Right atrium auricular region (tissue), 2 donors: ENCODE measurements at places on chromosomes 1 and 21. TPM values are rescaled to one million over a fixed set of nuclear protein-coding genes. Genes with fewer than 3 reads are reported as not detected.

Gene BECN2
- total RNA-seq = not detected

- DNase-seq = no peak
- H3K27ac ChIP-seq = no peak overlapping the region
- H3K4me3 ChIP-seq = no peak overlapping the region
- no peaks in the 10 kb centered on the region for H3K27me3 ChIP-seq
These were observed 30.5 kb downstream of the ZCCHC17 start for GRCh38 chr1:31327381-31327780.

DNA sequence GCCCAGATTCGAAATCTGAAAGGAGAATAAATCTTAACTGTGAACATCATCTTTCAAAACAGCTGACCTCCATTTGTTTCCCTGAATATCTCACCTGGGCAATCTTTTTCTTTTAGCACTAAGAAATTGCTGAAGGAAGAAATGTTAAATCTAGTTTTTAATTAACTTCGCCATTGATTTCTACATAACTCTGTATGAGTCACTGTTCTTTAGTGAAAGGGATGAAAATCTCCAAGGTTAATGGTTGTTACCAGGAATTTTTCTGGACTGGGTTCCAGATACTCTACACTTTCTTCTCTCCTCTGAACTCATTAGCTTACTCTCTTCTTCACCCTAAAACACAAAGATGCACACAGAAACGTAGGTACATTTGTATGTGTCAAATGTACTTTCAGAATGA, 235.7 kb downstream of the BACH1 start:
- H3K36me3 ChIP-seq = no peaks in the 10 kb centered on the region
- no peak for DNase-seq
- no peak overlapping the region for H3K27ac ChIP-seq
- no peaks in the 10 kb centered on the region for H3K4me1 ChIP-seq

Gene SLFNL1
- total RNA-seq = 0.59 TPM

Gene FOXO6
- 1.9 TPM for total RNA-seq

Gene GPR37L1
- 0.07 TPM for total RNA-seq

- no peaks in the 10 kb centered on the region for H3K4me1 ChIP-seq
- H3K4me3 ChIP-seq = no peak overlapping the region
- no peaks in the 10 kb centered on the region for H3K27me3 ChIP-seq
- H3K36me3 ChIP-seq = no peaks in the 10 kb centered on the region
- peak overlapping the region; percentile 97 for H3K27ac ChIP-seq
These were observed 3.6 kb upstream of the MAN1A2 start for GRCh38 chr1:117363571-117364048.

Gene GABPB2
- total RNA-seq = 19.4 TPM

DNA sequence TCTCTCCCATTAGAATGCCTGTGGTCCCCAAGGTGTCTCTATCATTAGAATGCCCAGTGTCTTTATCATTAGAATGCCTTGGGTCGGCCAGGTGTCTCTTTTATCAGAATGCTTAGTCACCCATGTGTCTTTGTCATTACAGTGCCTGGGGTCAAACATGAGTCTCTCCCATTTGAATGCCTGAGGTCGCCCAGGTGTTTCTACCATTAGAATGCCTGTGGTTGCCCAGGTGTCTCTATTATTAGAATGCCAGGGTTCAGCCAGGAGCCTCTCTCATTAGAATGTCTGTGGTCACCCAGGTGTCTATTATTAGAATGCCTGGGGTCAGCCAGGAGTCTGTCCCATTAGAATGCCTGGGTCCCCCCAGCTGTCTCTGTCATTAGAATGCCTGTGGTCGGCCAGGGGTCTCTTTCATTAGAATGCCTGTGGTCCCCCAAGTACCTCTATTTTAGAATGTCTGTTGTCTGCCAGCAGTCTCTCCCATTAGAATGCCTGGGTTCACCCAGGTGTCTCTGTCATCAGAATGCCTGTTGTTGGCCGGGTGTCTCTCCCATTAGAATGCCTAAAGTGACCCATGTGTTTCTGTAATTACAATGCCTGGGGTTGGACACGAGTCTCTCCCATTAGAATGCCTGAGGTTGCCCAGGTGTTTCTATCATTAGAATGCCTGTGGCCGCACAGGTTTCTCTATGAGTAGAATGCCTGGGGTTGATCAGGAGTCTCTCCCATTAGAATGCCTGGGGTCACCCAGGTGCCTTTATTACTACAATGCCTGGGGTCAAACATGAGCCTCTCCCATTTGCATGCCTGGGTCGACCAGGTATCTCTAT, 57.1 kb downstream of the RNF187 start:
- H3K4me3 ChIP-seq = no peak overlapping the region
- H3K27ac ChIP-seq = no peak overlapping the region
- H3K36me3 ChIP-seq = no peaks in the 10 kb centered on the region
- peaks cover 4% of the 10 kb centered on the region for H3K4me1 ChIP-seq

GRCh38 chr1:7644961-7645750, 125.9 kb upstream of the VAMP3 start:
- H3K36me3 ChIP-seq = no peaks in the 10 kb centered on the region
- H3K4me3 ChIP-seq = no peak overlapping the region
- no peaks in the 10 kb centered on the region for H3K27me3 ChIP-seq
- DNase-seq = no peak

Gene OR2G2
- not detected for total RNA-seq

- no peaks in the 10 kb centered on the region for H3K4me1 ChIP-seq
- DNase-seq = no peak
- no peaks in the 10 kb centered on the region for H3K27me3 ChIP-seq
- no peaks in the 10 kb centered on the region for H3K36me3 ChIP-seq
These were observed 49.8 kb downstream of the KCNT2 start for GRCh38 chr1:196558411-196558810.

DNA sequence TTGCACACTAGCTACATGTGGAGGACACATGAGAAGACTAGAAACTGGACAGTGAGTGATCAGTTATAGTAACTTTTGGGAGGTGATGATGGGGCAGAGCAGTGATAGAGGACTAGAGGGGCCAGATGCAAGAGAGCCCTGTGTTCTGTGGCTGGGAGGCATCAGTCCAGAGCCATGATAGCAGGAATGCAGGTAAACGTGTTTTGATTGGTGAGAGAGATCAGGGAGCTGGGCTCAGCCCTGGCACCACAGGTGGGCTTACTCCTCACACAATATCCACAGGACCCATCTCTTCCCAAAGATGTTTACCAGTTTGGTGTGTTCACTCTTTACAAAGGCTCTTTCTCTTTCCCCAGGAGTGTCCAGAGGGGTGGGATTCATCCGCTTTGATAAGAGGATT, 86.5 kb downstream of the ELAVL4 start:
- H3K4me1 ChIP-seq = no peaks in the 10 kb centered on the region
- H3K4me3 ChIP-seq = no peak overlapping the region
- no peak overlapping the region for H3K27ac ChIP-seq
- no peaks in the 10 kb centered on the region for H3K36me3 ChIP-seq

DNA sequence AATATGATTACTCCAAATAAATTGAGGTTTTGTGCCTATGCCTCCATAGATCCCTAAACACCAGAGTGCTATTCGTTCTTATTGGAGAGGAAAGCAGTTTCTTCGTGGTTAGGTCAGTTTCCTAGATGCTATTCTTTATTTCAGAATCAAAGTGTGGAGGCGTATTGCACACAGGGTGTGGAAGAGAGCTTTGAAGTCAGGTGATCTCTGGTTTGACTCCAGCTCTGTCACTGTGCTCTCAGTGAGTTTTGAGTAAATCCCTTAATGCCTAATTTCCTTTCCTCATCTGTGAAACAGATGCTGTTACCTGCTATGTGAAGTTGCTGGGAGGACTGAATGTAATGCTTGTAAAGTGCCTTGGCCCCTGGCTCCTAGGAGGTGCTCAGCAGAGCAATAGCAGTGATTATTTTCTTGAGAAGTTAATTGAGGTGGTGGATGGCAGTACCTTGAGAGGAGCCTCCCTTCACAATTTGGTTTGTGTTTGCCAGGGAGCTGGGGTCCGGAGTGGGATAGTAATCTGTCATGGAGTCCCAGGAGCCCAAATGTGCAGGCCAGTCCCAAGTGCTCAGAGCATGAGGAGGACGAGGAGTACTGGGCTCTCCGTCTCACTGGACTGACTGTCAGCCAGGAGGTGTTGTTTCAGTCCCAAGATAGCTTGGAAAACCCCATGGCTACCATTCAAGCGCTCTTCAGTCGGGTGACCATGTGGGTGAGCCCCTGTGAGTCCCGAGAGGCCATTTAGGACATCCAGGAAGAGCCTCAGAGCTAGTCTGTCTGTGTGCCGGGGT, 14.9 kb downstream of the NTPCR start:
- DNase-seq = peak; percentile 55
- no peaks in the 10 kb centered on the region for H3K4me1 ChIP-seq
- H3K36me3 ChIP-seq = peaks cover 3% of the 10 kb centered on the region
- peak overlapping the region; percentile 5 for H3K27ac ChIP-seq
- H3K4me3 ChIP-seq = no peak overlapping the region

DNA sequence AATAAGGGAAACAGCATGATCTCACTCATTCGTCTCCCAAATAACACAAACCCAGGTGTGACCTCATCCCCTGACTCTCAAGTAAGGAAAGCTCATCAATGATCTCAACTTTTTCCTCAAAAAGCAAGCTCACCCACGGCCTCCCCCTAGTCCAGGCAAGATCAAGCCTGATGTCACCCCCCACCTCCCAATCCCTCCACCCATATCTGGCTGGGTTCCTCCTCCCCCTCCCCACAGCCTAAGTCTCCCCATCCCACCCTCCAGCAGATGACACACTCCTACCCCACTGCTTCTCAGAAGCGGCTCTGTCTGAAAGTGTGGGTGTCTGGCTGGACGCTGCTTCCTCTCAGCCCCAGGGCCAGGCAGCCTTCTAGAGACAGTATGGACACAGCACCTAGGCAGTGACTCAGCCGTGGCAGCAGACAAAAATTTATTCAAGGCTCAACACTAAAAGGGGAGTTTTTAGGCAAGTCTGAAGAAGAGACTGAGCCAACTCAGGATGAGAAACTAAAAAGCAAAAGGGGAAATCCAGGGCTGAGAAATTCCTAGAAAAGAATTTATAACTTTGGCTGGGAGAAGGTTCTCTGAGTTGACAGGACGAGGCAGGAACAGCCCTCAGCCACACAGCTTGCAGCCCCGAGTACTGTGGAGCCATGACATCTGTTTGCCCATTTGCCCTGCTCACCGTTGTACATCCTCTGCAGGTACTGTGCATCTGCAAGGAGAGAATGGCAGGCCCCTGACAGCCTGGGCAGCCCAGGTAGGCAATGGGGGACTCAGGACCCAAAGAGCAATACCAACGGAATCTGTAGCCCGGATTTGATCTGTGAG, 81.6 kb upstream of the LRRC8D start:
- peaks cover 17% of the 10 kb centered on the region for H3K4me1 ChIP-seq
- no peak overlapping the region for H3K4me3 ChIP-seq
- no peaks in the 10 kb centered on the region for H3K27me3 ChIP-seq

- H3K27me3 ChIP-seq = no peaks in the 10 kb centered on the region
- H3K27ac ChIP-seq = no peak overlapping the region
- no peak overlapping the region for H3K4me3 ChIP-seq
- no peaks in the 10 kb centered on the region for H3K36me3 ChIP-seq
- no peaks in the 10 kb centered on the region for H3K4me1 ChIP-seq
These were observed 202.5 kb upstream of the LYPLAL1 start for GRCh38 chr1:218971156-218971555.

Gene F13B
- not detected for total RNA-seq

- no peaks in the 10 kb centered on the region for H3K27me3 ChIP-seq
- peaks cover 42% of the 10 kb centered on the region for H3K4me1 ChIP-seq
- peak overlapping the region; percentile 78 for H3K27ac ChIP-seq
- no peak for DNase-seq
- H3K36me3 ChIP-seq = no peaks in the 10 kb centered on the region
These were observed 2.1 kb downstream of the SIPA1L2 start for GRCh38 chr1:232627645-232628334.

- H3K4me1 ChIP-seq = no peaks in the 10 kb centered on the region
- peak overlapping the region; percentile 47 for H3K27ac ChIP-seq
- no peak overlapping the region for H3K4me3 ChIP-seq
These were observed 47.7 kb downstream of the NMNAT2 start for GRCh38 chr1:183370399-183371058.

GRCh38 chr21:35963920-35964451, 96.3 kb downstream of the SETD4 start:
- no peaks in the 10 kb centered on the region for H3K36me3 ChIP-seq
- H3K4me1 ChIP-seq = no peaks in the 10 kb centered on the region
- no peak overlapping the region for H3K4me3 ChIP-seq
- no peaks in the 10 kb centered on the region for H3K27me3 ChIP-seq

Gene TAL1
- total RNA-seq = 3.1 TPM

GRCh38 chr1:112579801-112580510, 39.0 kb downstream of the ST7L start:
- H3K36me3 ChIP-seq = peaks cover 66% of the 10 kb centered on the region
- no peaks in the 10 kb centered on the region for H3K27me3 ChIP-seq
- H3K4me1 ChIP-seq = no peaks in the 10 kb centered on the region
- DNase-seq = no peak
- no peak overlapping the region for H3K27ac ChIP-seq

Gene APCS
- not detected for total RNA-seq

Gene OR2L5
- not detected for total RNA-seq

- H3K27me3 ChIP-seq = no peaks in the 10 kb centered on the region
- H3K4me3 ChIP-seq = no peak overlapping the region
- H3K36me3 ChIP-seq = no peaks in the 10 kb centered on the region
- no peak overlapping the region for H3K27ac ChIP-seq
- no peak for DNase-seq
These were observed 47.9 kb downstream of the LAMC1 start for GRCh38 chr1:183070923-183071618.

GRCh38 chr1:153717330-153717729, 10.5 kb upstream of the INTS3 start:
- H3K36me3 ChIP-seq = no peaks in the 10 kb centered on the region
- DNase-seq = no peak
- H3K4me3 ChIP-seq = no peak overlapping the region
- H3K27me3 ChIP-seq = no peaks in the 10 kb centered on the region
- no peak overlapping the region for H3K27ac ChIP-seq

Gene COL24A1
- total RNA-seq = 1.0 TPM

DNA sequence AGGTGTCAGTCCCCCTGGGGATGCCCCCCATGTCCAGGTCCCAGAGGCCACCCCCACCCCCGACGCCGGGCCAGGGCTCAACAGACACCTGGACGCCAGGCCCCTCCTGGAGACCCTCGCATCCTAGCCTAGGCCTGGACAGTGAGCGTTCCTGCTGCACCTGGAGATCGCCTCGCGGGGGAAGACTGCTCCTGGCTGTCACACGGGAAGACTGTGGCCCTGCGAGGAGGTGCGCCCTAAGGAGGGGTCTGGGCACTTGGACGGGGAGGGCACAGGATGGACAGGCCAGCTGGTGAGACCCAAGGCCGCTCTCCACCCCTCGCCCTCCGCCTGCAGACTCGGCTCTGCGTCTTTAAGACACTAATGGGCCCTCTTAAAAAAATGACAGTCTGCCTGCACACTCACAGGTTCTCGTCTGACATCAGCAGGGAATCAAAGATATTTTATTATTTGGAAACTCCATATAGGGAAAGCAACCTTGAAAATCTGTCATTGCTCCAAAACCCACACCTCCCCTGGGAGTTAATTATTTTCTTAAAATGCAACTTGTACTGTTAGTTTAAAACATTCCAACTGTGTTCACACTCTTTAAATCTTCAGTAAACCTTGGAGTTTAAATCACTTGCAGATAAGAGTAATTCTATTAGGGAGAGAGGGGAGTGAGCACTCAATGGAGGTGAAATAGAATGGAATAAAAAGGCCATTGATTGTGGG, 45.6 kb upstream of the ACTRT2 start:
- no peak for DNase-seq
- no peaks in the 10 kb centered on the region for H3K27me3 ChIP-seq
- no peaks in the 10 kb centered on the region for H3K36me3 ChIP-seq
- H3K4me3 ChIP-seq = no peak overlapping the region
- H3K4me1 ChIP-seq = no peaks in the 10 kb centered on the region
- no peak overlapping the region for H3K27ac ChIP-seq

- peaks cover 48% of the 10 kb centered on the region for H3K4me1 ChIP-seq
- DNase-seq = no peak
- H3K4me3 ChIP-seq = no peak overlapping the region
- no peak overlapping the region for H3K27ac ChIP-seq
- no peaks in the 10 kb centered on the region for H3K27me3 ChIP-seq
These were observed 65.4 kb downstream of the JAK1 start for GRCh38 chr1:64900916-64901315.
